ENCODE measurements at places on chromosomes 12 and 14.

DNA sequence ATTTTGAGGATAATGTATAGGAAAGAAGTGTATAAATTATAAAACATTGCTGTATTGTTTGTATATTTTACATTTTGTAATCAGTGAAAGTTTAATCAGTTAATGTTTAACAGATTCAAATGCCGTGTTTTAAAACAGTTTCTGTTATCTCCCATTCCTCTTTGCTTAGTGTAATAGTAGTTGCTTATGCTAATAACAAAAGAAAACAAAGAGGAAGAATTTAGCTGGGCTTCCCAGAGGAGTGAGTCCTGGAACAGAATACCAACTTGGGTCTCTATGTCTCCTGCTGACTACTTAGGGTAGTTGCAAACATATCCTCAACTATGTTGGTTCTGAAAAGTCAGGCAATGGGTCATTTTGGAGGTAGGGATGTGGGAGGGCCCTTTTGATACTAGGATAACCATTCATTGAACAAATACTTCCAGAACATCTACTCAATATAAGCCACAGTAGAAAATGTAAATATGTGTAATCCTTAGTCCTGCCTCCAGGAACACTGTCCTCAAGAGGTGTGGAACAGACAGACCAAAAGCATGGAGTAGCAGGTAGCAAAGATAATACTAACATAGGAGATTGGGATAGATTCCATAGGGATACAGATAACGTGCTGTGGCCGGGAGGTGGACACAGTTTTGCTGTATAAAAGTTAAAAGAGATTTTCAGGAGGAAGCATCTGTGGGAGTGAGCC, 36.1 kb upstream of the EVL start:
- DNase-seq: no peak

- DNase-seq: no peak
These were observed 13.1 kb upstream of the LRTM2 start for GRCh38 chr12:1807087-1807860.

DNA sequence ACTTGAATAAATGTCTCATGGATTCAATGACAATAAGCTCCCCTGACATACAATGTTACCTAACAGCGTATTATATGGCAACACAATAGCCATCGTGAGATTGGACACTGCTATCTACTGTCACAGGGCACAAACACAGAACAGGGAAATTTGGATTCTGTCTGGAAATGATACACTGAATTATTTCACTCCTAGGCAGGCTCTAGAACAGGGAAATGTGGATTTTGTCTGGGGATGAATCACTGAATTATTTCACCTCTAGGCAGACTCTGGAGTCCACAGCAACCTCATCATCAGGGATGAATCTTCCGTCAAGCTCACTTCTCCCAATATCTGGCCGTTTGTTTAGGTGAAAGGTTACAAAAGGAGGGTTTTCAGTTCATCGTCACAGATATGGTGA, 288.8 kb downstream of the TMEM132D start:
- no peak for DNase-seq

DNA sequence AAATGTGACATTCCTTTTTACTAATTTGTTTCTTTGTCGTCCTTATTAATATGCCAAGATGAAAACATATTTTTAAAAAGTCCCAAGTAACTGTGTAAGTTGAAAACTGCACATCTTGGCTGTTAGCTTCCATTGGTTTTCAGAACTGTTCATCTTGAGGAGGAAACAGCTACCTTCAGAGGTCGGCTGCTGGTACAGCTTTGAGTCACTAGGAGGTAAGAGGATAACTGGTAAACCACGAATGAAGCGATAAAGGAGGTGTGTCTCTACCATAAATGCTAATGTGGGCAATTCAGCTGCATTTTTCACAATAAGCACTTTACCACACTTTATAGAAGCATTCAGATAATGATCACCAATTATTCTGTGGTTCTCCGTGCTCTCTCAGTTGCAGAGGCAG, 137.5 kb upstream of the KRAS start:
- peak; percentile 26 for DNase-seq

DNA sequence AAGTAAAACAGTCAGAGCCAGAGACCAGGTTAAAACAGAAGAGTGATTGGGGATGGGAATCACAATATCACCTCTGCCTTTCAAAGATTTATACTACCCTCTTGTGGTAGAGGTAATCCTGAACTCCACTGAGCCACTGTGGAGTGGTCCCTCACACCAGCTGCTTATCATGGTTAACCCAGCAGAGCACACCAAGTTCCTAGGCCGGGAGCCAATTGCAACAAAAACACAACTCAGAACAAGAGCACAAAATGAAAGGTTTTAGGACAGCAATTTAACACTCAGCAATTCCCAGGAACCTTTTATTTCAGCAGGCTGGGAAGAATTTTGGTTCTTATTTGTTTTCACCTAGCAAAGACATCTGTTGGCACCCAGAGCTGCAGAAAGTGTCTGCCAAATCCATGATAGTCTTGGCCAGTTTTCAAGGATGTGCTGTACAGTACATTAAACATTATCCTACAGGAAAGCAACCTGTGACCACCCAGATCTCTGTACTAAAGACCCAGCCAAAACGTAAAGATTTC, 220.5 kb upstream of the ATXN7L3B start:
- no peak for DNase-seq

DNA sequence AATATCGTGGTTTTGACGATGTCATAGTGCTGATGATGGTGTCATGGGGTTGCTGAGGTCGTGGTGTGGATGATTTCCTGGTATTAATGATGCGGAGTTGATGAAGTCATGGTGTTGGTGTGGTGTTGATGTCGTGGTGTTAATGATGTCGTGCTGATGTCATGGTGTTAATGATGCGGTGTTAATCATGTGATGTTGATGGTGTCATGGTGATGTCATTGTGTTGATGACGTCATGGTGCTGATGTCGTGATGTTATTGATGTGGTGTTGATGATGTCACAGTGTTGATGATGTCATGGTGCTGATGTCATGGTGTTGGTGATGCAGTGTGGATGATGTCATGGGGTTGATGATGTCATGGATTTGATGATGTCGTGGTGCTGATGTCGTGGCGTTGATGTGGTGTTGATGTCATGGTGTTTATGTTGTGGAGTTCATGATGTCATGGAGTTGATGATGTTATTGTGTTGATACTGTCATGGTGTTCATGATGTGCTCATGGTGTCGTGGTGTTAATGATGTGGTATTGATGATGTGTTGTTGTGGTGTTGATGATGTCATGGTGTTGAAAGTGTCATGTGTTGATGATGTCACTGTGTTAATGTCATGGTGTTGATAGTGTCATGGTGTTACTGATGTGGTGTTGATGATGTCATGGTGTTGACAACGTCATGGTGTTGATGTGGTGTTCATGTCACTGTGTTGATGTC, 48.5 kb upstream of the RIMBP2 start:
- DNase-seq: no peak

GRCh38 chr12:117890137-117890536, 78.7 kb downstream of the KSR2 start:
- DNase-seq: no peak

GRCh38 chr12:52335598-52336262, 14.5 kb upstream of the KRT83 start:
- DNase-seq: no peak

DNA sequence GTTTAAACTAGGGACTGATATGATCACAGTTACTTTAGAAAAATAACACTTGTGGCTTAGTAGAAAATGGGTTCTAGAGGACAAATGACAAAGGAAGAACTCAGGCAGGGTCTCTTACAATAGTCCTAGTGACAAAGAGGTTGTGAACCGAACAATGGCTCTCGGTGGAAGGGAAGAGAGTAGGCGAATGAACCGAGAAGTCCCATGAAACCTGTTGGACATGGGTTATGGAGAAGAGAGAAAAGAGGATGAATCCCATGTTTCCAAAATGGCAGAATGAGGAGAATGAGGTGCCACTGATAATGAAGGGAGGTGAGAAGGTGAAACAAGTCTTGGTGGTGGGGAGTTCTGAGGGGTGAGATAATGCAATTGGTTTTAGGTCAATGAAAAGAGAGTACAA, 94.1 kb downstream of the PPM1H start:
- DNase-seq: no peak

GRCh38 chr14:102732924-102733323, 44.3 kb upstream of the TRAF3 start:
- DNase-seq: no peak

GRCh38 chr14:98189062-98189461, 1082.9 kb downstream of the BCL11B start:
- DNase-seq: no peak

GRCh38 chr14:67221248-67221981, 19.8 kb upstream of the PALS1 start:
- DNase-seq: no peak

DNA sequence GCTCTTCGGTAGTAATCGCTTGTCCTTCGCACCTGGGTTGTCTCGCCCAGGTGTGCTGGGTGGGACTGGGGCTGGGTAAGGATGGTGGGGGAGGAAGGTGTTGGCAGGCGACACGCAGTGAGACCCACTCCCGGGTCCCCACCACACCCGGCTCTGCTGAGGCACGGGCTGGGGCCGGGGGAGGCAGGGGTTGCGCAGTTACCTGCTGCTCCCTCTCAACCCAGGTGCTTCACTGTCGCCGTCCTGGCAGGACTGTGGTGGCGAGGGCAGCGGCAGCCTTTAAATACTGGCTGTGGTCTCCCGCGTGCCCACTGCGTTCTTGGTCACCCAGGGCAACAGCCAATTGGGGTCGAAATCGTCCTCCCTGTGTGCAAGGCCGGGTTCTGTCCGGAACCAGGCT, at the start of gene CCER1:
CCER1 (minus strand) TSS at position 256 of the 400 bp plus-strand sequence. CDS start 434 bp downstream, outside the sequence.
- DNase-seq: no peak

- DNase-seq: no peak
These were observed 265.7 kb downstream of the BCL11B start for GRCh38 chr14:99006276-99006675.

GRCh38 chr12:16238661-16239060, 38.8 kb downstream of the SLC15A5 start:
- DNase-seq: no peak

DNA sequence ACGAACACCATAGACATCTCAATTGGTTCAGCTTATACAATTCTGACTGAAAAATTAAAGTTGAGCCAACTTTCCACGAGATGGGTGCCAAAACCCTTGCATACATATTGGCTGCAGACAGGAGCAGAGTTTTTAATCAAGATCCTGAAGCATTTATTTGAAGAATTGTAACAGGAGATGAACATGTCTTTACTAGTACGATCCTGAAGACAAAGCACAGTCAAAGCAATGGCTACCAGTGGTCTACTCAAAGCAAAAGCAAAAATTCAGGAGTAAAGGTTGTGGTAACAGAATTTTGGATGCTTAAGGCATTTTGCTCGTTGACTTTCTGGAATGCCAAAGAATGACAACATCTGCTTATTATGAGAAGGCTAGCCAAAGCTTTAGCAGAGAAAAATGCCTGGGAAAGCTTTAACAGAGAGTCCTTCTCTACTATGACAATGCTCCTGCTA, 20.7 kb downstream of the ZDHHC17 start:
- no peak for DNase-seq

DNA sequence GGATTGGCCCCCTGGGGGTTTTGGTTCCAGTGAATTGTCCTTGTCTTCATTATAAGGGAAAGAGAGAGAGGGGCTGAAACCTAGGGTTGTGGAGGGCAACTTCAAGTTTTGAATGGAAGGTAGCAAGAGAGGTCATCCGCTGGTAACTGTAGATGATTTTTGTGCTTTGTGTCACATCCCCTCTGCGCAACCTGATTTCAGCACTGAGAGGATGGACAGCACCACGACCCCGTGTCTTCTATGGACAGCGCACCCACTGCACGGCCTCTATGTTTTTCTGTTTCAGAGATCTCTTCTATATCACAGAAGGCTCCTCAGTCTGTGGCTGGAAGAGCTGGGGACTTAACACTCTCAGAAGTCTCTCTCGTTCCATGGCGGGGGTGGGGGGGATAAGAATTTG, 127.0 kb upstream of the RPH3A start:
- DNase-seq: no peak
